ENCODE measurements at places on chromosomes 16 and 17.

DNA sequence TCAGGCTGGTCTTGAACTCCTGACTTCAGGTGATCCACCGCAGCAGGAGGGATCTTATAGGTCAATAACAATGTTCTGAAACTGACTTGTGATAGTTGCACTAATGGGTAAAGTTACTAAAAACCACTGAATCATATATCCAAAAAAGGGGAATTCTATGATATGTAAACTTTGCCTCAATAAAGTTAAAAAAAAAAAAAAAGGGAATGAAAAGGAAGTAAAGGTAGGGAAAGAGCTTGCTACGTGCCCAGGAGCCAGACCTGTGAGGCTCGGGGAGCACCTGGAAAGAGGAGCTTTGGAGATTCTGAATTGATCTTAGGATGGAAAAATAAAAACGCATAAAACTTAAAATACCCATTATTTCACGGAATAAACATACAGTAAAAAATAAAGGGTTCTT, 20.8 kb upstream of the TRAP1 start:
- DNase-seq, result no peak

- no peak for DNase-seq
Observed at GRCh38 chr17:9002227-9002605, 19.1 kb upstream of the NTN1 start.

DNA sequence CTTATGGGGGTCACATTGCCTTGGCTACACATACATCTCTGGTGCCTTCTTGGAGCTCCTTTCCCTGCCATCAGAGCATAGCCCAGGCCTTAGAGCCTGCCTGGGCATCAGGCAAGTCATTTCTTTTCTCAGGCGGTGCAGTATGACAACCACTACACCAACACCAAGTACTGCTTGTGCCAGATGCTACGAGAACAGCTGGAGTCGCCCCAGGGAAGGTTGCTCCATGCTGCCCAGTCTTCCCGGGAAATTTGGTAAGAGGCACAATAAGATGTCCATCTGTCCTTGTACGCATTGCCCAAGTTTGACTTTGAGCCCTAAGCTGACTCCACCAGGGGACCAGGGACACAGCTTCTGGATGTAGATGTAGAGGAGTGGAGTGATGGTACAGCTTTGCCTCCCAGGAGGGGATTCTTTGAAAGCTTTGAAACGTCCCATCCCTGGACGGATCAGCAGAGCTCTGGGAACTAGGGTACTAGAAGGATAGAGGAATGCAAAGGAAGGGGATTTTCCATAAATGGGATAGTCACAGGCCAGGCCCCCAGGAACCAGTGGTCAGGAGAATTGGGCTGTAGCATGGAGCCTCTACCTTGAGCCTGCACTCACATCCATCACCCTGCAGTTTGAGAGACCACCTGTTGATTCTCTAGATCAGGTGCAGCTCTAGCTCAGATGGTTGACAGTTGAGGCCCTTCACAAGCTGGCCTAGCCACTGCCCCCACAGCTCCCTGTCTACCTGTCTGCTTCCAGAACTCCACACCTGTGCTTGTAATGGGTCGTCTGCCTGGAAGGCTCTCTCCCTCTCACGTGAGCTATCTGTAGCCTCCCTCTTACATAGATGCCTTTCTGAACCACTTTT, 11.0 kb upstream of the NFATC3 start:
- DNase-seq, result no peak

GRCh38 chr17:62162898-62163297, 97.8 kb upstream of the MED13 start:
- no peak for DNase-seq

DNA sequence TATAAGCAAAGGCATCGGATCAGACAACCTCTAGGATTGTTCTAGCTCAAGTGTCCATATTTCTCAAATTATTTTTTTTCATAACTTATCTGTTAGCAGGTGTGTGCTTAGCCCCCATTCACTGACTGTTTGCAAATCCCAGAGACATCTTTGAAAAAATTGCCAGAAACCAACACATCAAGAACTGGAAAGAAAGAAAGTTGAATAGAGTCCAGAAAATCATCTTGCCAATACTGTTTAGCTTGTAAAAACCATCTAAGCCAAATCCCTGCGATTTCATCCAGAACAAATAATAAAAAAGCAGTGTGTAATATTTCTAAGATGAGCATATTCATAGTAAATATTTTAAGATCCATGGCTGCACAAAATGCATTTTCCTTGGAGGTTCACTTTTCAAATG, 64.5 kb downstream of the WSCD1 start:
- no peak for DNase-seq

Data from pons (tissue), 1 donor.